ENCODE measurements at places on chromosomes 2 and 18. TPM values are rescaled to one million over a fixed set of nuclear protein-coding genes. Genes with fewer than 3 reads are reported as not detected.

Gene MALL
- 24.4 TPM for total RNA-seq

Gene CRYBA2
- not detected for total RNA-seq

Gene KYNU
- 9.8 TPM for total RNA-seq

Gene PAPOLG
- 31.9 TPM for total RNA-seq

Gene CRYGC
- total RNA-seq = not detected

Gene UGT1A10
- total RNA-seq = not detected

Gene ST6GAL2
- 53.2 TPM for total RNA-seq

Gene PSD4
- total RNA-seq = 9.7 TPM

Gene ZSWIM2
- 0.21 TPM for total RNA-seq

Gene ABCG8
- total RNA-seq = not detected

Gene REG3A
- total RNA-seq = not detected

Gene PROKR1
- total RNA-seq = 0.69 TPM

Gene RAB31
- total RNA-seq = 37.1 TPM

Gene NTSR2
- not detected for total RNA-seq

Gene KCNG2
- total RNA-seq = 0.21 TPM

Gene CENPA
- total RNA-seq = 6.1 TPM

Gene SLC66A3
- total RNA-seq = 39.4 TPM

Gene GKN1
- total RNA-seq = not detected

Gene TNFRSF11A
- total RNA-seq = 11.1 TPM

Gene KCNIP3
- total RNA-seq = 6.1 TPM

Gene SNED1
- 11.5 TPM for total RNA-seq

Gene EGR4
- total RNA-seq = not detected

Gene KLHL14
- 1.5 TPM for total RNA-seq

Gene C2orf72
- total RNA-seq = 3.7 TPM

Data from urinary bladder (tissue), 4 donors.